ENCODE measurements at places on chromosomes 7 and 10.
A peak's percentile ranks its signal among the peaks of the same experiment; 100 is the strongest.

GRCh38 chr10:122643931-122644534, 55.6 kb downstream of the C10orf120 start:
- no peak for DNase-seq

GRCh38 chr7:30201161-30201666, 66.4 kb downstream of the MTURN start:
- no peak for DNase-seq

DNA sequence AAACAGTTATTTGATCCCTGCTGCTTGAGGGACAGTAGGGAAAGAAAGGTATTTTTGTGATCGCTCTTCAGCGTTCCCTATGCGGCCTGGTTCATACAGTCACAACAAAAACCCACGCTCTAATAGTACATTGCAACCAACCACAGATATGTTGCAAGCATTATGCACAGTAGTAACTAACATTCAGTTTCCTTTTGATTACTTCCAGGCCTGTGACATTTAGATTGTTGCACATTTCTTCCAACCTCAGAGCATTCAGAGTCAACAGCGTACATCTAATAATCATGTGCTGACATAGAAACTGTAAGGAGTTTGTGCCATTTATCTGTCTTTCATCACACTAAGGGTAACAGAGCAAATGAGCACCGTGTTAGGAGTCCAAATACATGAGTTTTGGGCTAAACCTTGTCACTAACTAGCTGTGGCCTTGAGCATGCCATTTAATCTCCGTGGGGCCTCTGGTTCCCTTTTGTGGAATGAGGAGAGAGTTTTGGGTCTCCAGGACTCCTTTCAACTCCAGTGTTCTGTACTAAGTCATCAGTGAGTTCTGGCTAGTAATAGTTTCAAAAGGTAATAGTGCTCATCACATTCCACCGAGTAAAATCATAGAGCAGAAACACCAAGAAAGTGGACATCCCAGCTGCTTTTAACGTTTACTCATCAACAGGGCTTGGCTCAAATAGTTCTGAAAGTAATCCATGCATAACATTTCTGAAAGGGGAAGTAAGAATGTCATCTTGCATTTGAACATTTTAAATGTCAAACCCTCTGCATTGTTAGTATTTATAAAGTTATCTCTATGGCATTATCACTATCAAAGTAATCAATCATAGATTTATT, 99.0 kb upstream of the FZD1 start:
- DNase-seq: peak; percentile 75

- DNase-seq: no peak
Measured at GRCh38 chr7:47714669-47715607, 133.0 kb upstream of the TNS3 start.

DNA sequence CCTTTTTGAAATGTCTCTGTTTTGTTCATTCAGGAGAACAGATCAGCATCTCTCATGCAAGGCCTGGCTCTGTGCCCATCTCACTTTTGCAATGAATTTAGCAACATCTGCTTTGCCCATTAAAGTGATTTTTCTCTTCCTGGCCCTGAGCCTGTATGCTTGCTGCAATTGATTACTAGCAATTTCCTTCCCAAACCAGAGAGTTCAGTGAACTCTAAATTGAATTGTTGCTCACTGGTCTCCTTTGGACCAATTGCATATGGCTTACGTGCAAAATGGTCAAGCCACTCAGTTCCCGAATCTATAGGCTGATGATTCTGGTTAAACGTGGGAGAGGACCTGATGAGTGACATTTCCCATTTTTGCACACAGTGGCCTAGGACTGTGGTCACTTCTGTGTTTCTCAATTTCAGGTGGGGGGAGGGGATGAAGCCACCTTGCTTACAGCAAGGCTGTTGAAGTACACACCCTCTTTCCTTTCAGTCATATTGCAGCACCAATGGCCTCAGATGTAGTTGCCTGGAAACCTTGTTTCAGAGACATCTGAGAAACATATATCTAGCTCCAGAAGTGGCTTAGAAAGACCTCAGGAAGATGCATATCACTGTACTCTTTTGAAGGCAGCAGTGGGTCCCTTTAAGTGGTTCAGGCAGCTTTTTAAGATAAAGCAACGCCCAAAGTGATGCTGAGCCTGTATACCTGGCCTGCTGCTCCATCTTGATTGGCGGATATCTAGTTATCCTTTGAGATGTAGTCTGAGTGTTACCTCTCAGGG, 201.4 kb downstream of the PTEN start:
- DNase-seq: peak; percentile 43

DNA sequence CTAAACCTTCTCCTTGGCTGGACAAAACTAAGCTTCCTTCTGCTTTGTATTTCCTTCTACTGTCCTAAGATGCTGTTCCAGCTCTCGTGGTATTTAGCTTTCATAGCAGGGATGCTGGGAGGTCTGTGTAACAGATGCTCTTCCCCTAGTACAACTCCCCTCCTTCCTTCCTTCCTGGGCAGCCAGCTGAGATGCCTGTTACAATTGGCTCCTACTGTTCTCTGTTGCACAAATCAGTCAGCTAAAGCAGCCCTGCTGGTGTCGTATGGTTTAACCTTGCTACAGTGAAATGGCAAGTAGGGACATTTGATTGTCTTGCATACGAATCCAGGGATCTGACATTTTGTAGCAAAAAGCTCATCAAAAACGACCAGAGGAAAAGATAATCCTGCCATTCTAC, 143.8 kb downstream of the ARHGAP21 start:
- DNase-seq: no peak

- DNase-seq: no peak
Measured at GRCh38 chr7:137999496-138000080, 2.3 kb downstream of the CREB3L2 start.

DNA sequence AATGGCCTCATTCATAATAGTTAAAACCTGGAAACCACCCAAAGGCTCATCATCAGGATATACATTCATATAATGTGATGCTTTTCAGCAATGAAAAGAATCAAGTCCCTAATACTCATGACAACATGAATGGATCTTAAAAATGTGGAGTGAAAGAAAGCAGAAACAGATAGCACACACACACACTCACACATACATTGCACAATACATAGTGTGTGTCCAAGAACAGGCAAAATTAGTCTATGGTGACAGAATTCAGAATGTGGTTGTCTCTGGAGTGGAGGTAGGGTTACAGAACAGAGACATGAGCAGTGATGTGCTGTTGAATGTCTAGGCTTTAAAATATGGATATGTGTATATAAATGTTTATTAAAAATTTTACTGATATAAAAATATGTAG, 419.9 kb upstream of the PCDH15 start:
- no peak for DNase-seq

DNA sequence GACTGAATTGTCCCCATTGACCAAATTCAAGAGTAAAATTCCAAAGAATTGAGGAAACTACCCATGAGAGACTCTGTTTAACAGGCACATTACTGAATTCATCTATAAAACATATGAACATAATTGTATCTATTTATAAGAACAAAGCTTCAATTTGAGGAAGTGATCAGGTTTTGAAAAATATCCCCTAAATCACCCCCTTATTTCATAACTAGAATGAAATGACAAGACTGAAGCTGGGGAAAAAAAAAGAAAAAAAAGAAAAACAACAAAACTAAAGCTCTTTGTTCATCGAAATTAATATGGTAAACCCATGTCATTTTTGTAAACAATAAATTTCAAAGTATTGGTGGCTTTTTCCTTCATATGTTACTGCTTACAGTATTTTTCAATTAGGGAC, 184.9 kb upstream of the SEMA3A start:
- DNase-seq: no peak

GRCh38 chr10:90245623-90246022, 544.2 kb downstream of the KIF20B start:
- no peak for DNase-seq

GRCh38 chr10:47299611-47300428, at the start of gene GDF10:
TSS of gene GDF10 (plus strand) at chr10:47300197. CDS start at chr10:47300652, 455 bp downstream.
- no peak for DNase-seq

GRCh38 chr7:108128514-108128913, 1.6 kb downstream of the LAMB4 start:
- no peak for DNase-seq

DNA sequence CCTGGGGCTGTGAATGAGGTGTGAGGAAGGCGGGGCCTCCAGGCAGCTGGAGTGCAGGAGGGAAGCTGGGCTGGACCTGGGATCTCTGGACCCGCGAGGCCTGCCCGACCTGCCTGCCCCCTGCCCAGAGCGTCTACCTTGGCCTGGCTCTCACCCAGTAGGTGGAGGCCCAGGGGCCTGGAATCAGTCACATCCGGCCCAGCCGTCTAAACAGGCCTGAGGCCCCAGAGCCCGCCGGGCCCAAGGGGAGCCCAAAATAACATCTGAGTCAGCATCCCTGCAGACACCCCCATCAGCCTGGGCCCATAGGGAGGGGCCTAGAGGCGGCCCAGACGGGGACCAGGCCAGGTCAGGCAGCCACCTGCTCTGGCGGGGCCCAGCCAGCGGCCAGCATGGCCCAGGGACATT, 15.1 kb upstream of the ELN start:
- DNase-seq: no peak

DNA sequence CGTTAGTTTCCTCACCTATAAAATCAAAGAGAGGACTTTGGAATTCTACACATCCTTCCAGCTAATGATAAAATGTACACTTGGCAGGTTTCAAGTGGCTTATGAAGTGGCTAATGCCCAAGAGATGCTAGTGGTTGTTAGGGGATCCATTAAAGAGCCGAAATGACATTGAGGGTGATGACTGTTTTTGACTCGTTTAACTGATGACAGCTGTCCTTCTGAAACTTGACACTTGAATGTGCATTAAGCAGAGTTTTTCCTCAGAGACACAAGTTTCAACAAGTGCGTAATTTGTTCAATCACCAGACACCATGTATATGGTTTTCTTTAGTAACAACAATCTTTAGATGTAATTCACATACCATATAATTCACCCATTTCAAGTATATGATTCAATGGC, 1.6 kb upstream of the PRF1 start:
- no peak for DNase-seq

GRCh38 chr7:48090095-48090805, 1.2 kb downstream of the UPP1 start:
- DNase-seq: no peak

DNA sequence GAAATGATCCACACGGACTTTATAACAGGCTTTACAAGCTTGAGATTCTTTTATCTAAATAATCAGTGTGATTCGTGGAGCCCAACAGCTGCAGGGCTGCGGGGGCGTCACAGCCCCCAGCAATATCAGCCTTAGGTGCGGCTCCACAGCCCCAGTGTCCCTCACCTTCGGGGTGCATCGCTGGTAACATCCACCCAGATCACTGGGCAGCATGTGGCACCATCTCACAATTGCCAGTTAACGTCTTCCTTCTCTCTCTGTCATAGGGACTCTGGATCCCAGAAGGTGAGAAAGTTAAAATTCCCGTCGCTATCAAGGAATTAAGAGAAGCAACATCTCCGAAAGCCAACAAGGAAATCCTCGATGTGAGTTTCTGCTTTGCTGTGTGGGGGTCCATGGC, 155.6 kb downstream of the EGFR start:
- DNase-seq: no peak

- DNase-seq: no peak
Measured at GRCh38 chr7:157797361-157797760, 460.6 kb downstream of the DNAJB6 start.

DNA sequence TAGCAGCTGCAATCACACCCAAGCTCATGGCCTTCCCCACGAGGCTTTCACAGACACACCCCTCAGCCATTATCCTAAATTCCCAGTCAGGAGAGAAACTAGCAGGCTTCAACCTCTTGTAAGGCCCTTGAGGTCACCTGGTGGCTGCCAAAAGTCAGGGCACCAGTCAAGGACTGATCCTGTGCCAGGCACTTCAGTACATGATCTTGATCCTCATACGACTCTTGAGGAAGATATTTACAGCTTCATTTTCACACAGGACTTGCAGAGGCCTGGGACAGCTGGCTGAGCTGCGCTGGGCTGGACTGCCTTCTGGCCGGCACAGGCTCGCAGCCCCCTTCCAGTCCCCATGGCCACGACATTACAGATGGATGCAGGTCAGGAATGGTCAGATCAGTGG, 8.8 kb downstream of the PDAP1 start:
- DNase-seq: no peak

DNA sequence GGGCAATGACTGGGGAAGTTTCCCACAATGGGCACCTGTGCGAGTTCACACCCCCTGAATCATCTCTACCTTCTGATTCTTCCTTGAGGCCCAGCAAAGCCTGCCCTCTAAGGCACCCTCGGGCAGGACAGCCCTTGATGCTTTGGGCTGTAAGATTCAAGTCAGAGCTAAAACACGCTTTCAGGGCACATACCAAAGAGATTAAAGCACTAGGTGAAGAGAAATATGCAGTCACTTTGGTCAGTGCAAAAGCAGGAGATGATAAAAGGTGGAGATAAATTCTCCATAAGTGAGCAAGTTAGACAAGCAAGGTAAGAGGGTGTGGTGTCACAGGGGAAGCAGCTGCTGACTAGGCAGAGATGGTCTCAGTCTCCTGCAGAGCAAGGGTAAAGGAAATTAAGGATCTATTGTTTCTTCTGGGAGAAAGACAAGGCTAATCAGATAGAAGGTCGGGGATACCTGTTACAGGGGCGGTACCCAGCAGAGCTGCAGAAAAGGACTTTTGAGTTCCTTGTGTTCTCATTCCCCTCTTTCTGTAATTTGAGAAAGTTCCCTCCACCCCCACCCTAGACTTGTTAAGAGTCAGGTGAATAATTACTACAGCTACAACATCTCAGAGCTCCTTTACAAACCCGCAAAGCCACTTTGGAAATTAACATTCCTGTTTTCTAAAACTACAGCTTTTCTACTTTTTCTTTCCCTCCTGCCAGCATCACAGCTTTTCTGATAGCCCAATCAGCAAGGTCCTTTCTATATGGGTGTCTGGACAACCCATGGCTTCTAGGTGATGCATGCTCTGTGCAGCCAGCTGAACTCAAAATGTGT, 26.4 kb downstream of the PDLIM1 start:
- DNase-seq: no peak

DNA sequence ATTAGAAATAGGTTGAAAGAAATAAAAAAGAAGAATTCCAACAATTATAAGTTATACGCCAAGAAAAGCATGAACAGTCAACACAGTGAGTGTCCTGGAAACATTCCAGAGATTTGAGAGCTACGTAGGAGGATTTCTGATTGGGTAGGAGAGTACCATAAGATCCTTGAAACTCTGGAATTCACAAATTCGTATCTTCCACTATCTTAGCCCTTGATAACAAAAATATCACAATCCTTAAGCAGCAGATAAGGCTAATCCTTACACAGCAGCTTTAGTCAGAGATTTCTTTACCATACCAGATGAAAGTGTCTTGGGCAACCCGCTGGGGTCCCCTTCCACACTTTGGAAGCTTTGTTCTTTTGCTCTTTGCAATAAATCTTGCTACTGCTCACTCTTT, 8.2 kb downstream of the TPK1 start:
- no peak for DNase-seq

DNA sequence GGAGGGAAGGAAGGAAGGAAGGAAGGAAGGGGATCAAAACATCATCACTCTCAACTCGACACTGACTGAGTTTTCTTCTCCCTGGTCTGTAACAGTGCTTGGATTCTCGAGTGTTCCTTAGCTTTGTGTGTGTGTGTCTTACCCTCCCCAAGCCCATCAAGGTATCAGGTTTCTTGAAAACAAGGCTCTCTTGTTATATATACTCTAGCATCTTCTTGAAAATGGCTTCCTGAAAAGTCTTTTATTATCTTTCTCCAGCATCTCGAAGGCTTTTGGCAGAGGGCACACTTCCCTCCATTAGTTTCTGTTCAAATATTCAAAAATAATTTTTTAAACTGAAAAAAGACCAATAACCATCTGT, 13.4 kb downstream of the SERPINE1 start:
- no peak for DNase-seq
